SW480 (cell line): ENCODE measurements at places on chromosomes 7 and 10.

- DNase-seq, result no peak
Measured at GRCh38 chr7:155163696-155164095, 93.6 kb downstream of the HTR5A start.

DNA sequence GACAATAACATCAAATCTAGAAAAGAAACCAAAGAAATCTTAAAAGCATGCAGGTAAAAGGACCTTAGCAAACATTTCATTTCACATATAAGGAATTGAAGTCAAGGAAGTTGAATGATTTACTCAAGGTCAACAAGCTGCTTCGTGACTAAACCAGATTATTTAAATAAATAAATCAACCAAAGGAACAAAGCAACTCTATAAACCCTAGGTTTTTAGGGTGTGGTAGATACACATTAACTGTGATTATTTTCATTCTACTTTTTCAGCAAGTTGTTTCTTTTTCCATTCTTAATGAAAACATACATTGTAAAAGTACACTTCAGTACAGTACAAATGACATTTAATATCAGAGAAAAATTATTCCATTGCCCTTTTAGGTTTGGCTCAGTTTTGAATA is 382.0 kb upstream of the STEAP1 start:
- DNase-seq, result no peak

DNA sequence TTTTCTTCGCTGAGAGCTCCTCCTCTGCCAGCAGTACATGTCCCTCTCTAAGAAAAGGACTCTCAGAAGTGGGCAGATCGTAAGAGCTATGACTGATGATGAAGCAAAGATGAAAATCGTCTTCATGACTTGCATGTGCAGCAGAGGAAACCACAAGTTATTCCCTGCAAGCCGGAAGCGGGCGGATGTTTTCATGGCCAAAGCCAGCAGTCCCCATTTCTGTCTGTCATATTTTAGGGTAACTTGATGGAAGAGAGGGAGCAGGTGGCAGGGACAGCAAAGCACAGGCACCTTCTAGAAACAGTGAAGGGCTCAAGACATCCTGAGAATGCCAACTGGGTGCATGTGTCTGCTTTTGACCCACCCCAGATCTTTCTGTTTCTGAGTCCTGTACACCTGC is 19.9 kb downstream of the KLF6 start:
- peak; percentile 35 for DNase-seq

GRCh38 chr10:104515678-104516199 is 125.4 kb upstream of the SORCS3 start:
- no peak for DNase-seq

DNA sequence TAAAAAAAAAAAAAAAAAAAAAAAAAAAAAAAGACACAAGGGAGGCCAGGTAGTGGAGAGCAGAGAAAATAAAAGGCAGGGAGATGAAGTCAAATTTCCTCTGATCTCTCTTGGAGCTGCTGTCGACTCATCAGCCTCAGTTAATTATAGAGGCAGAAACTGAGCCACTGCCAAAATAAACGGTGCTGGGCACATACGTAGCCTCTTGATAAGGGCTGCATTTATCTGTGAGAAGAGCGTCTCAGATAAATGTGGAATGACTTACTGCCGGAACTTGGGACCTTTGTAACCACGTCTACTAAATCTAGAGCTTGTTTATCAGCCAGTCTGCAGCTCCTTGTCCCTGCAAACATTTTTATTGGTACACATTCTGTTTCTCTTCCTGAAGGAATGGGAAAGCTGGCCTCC is 162.3 kb downstream of the BAMBI start:
- no peak for DNase-seq

GRCh38 chr7:156896388-156897022 is 3.5 kb upstream of the LMBR1 start:
- no peak for DNase-seq

DNA sequence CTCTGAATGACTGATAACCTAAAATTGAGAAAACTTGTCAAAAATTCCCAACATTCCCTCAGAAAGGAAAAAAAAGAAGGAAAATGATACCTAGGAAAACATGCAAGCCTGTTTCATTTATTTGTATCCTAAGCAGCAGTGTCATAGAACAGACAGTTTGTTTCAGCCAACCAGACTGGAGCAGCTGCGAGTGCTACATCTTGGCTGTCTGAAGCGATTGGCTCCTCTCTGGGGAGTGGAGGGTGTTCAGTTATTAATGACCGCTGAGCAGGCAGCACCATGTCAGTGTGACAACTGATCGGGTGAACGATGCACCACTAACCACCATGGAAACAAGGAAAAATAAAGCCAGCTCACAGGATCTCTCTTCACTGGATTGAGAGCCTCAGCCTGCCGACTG is at the start of gene LRRN3:
LRRN3 (plus strand) TSS at position 282 of the 400 bp plus-strand sequence. CDS start 31,646 bp downstream, outside the sequence.
- DNase-seq, result no peak

DNA sequence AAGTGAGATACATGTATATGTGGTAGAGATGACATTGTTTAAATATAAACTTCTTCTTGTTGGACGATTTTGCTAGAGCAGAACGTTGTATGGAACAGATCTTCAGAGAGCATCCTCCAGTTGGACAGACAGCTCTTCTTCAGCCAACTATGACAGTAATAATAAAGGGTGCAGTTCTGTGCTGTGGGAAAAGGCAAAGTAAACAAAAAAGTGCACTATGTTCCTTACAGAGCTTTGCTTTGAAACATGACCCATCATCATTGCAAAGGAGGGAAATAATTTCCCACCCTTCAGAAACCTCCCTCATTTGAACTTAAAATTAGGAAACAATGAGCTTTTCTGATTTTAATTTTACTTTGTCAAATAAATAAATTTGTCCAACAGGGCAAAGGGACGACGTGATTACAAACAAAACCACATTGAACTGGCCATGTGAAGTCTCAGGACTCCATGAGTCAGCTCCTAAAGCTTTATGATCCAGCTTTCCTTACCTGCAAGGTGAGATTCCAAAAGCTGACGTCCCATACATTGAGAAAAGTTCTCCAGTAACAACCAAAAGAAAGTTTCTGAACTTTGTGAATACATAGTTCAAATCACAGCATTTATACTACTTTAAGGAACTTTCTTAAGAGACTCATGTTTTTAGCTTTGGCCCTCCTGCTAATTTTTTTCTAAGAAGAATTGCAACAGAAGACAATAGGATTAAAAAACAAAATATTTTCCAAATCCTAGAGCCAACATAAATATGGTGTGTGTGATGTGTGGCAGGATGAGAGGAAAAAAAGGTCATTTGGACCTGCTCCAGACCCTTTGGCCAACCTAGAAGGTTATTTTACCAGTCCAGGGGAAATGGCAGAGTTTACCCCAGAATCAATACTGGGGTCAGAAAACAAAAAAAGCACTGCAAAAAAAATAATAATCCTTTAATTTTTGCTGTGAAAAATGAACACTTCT is 565.4 kb upstream of the NRP1 start:
- DNase-seq, result no peak

GRCh38 chr7:83362871-83363550 is 200.3 kb upstream of the PCLO start:
- no peak for DNase-seq
